Activated CD4-positive, alpha-beta T cell treated with anti-CD3 and anti-CD28 coated beads for 36 hours (primary cell): ENCODE measurements at places on chromosomes 1 and 21. TPM values are rescaled to one million over a fixed set of nuclear protein-coding genes. Genes with fewer than 3 reads are reported as not detected.

Gene CRYAA
- total RNA-seq = not detected

Gene GBP6
- total RNA-seq = 0.46 TPM

Gene EFNA1
- total RNA-seq = 1.1 TPM

Gene MFAP2
- not detected for total RNA-seq

Gene CHI3L2
- total RNA-seq = 12.7 TPM

Gene C8B
- not detected for total RNA-seq

Gene ST6GALNAC3
- 1.1 TPM for total RNA-seq

DNA sequence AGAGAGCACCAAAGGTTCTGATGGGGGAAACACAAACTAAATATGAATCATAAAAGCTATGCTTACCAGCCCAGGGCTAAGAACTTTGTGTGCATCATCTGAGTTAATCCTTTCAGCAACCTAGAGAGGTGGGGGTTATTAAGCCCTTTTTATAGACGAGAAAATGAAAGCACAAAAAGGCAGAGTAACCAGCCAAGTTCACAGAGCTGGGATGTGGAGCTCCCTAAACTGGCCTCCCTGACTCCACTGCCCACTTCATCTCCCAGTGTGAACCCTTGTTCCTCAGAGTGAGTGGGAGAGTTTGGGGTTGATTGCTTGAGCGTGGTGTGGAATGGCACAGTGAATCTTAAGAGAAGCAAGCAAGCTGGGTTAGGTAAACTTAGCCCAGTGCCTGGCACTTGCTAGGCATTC lies 10.8 kb upstream of the BCAR3 start:
- DNase-seq = no peak

GRCh38 chr1:5739561-5740078 lies 252.6 kb downstream of the NPHP4 start:
- no peak for DNase-seq

- no peak for DNase-seq
Observed at GRCh38 chr21:17650292-17650691, 37.6 kb upstream of the BTG3 start.

GRCh38 chr1:159939678-159940002 lies 5.8 kb downstream of the IGSF9 start:
- DNase-seq = no peak

- peak; percentile 8 for DNase-seq
Observed at GRCh38 chr1:111271464-111271801, 19.2 kb upstream of the CHIA start.

DNA sequence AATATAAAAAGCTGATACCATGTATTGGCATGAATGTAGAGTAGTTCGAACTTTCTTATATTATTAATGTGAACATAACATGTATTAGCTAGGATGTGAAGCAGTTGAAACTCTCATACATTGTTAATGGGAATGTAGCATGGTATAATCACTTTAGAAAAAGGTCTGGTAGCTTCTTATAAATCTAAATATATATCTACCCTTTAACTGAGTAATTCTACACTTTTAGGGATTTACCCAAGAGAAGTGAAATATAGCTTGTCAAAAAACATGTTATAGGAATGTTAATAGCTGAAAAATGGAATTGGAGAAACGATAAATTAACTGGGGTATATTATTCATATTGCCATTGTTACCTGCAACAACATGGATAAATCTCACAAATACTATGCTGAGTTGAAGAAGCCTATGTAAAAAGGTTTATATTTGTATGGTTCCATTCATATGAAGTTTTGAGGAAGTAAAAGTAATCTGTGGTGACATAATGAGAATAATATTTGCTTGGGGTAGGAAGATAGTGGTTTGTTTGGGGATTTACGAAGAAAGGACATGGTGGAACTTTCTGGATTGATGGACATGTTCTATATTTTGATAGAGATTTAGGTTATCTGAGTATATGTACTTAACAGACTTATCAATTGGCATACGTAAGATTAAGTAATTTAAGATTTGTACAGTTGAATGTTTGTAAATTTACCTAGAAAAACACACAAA lies 76.6 kb downstream of the MAST2 start:
- DNase-seq = no peak

DNA sequence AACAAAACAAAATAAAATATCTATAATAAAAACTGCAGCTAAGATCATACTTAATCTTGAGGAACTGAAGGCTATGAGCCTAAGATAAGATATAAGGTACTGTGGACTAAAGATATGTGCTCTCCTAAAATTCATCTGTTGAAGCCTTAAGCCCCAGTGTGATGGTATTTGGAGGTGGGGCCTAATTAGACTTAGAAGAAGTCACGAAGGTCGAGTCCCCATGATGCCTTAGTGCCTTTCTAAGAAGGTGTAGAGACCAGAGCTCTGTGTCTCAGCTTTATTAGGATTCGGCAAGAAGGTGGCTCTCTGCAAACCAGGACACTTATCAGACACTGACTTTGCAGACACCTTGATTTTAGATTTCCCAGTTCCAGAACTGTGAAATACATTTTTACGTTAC lies 622.0 kb upstream of the BRINP3 start:
- DNase-seq = no peak

GRCh38 chr1:172335377-172335776 lies 85.1 kb upstream of the C1orf105 start:
- no peak for DNase-seq

DNA sequence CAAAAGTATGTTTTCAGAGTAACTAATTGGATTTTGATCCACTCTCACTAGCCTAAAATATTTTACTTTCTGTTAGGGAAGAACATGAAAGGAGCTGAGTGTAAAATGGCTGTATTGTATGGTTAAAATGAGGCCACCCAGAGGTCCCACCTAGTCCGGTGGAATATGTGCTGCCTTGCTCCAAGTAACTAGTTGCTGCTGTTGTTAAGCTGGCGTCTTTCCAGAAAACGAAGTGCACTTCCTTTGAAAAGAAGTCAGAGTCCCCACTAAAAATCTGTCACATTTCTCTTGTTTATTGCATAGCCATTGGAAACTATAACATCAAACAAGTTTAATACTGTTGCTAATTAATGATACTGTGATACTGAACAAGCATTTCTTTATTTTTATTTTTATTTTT lies 3.2 kb downstream of the SLC25A33 start:
- no peak for DNase-seq

- peak; percentile 41 for DNase-seq
Observed at GRCh38 chr1:218164930-218165700, 120.0 kb upstream of the RRP15 start.

- no peak for DNase-seq
Observed at GRCh38 chr1:204435872-204436271, 24.3 kb upstream of the PPP1R15B start.

- DNase-seq = no peak
Observed at GRCh38 chr1:119960501-119960900, 64.2 kb upstream of the ADAM30 start.

- DNase-seq = no peak
Observed at GRCh38 chr1:29365906-29366670, 129.8 kb downstream of the PTPRU start.

DNA sequence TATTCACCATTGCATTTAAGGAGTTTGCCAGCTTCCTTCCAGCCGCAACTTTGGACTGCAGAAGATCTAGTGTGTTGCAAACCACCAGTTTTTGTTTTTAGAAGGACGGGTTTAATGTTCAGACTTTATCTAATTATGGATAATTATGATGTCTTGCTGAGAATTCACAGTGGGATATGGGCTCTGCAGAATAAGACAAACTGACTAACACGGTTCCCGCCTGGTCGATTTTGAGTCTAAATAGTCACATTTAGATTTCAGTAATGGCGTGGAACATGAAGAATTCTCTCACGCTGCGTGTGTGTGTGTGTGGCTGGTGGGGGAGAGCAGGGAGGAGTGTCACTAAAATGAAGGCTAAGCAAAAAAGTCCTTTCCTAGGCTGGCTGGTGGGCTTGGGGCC lies 48.5 kb upstream of the DMRTB1 start:
- DNase-seq = no peak

DNA sequence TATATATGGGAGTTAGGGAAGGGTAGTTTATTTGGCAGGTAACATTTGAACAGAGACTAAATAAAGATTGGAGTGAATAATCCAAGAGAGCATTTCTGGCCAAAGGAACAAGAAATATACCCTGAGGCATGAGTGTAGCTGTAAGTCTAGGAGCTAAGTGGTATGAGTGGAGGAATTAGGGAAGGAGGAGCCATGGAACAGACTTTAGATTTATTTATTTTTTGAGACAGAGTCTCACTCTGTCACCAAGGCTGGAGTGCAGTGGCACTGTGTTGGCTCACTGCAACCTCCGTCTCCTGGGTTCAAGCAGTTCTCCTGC lies 18.4 kb downstream of the CAPZA1 start:
- DNase-seq = no peak

DNA sequence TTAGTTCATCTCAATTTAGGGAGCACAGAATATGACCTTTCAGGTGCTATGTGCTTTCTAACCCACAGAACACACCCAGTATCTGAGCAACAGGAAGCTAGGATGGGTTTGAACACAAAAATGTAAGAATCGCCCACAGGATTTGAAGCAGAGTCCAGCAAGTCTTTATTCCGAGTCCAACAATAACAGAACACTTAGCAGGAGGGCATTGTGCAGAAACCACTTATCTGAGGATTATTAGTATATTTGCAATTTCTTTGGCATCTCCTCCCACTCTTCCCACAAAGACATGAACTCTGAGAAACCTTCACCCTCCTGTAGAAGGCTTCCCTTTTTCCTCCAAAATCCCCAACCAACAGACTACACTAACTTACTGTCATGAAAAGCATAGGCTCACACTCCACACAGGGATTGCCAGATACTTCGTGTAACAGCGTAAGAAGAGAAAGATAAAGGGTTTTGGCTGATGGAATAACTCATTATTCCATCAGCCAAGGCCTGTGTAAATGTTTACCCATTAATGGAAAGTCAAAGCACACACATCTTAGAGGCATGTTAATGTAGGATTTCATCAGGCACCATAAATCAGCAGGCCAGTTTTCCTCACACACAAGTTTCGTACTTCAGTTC lies 16.1 kb downstream of the SIPA1L2 start:
- no peak for DNase-seq

- no peak for DNase-seq
Observed at GRCh38 chr1:68521286-68521685, 24.4 kb upstream of the DEPDC1 start.

- DNase-seq = no peak
Observed at GRCh38 chr21:34808569-34809204, 139.9 kb downstream of the CLIC6 start.

DNA sequence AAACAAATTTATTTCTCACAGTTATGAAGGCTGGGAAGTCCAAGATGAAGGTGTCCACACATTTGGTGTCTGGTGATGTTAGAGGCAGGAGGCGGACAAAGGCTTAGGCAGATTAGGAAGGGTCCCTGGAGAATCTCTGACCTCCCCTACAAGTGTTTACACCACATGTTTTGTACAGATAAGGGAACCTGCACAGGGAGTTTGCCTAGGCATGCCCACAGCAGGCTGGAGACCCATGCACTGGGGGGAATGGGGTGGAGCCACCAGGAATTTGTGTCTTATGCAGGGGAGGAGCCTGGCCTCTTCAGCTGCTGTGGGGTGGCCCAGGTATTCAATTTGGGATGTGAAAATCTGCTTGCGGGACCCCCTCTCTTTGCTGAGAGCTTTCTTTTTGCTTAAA lies 131.3 kb downstream of the PATJ start:
- no peak for DNase-seq

GRCh38 chr1:207844371-207844770 lies 66.6 kb downstream of the CD34 start:
- DNase-seq = no peak

GRCh38 chr1:32309960-32310359 lies 18.1 kb downstream of the HDAC1 start:
- DNase-seq = no peak

GRCh38 chr1:1872329-1872994 lies 18.4 kb downstream of the GNB1 start:
- DNase-seq = no peak

GRCh38 chr1:91765880-91766443 lies 120.0 kb downstream of the TGFBR3 start:
- no peak for DNase-seq

GRCh38 chr1:17292299-17293160 lies 15.5 kb upstream of the PADI4 start:
- no peak for DNase-seq

GRCh38 chr1:110212169-110213142 lies 2.3 kb downstream of the KCNC4 start:
- DNase-seq = peak; percentile 29

DNA sequence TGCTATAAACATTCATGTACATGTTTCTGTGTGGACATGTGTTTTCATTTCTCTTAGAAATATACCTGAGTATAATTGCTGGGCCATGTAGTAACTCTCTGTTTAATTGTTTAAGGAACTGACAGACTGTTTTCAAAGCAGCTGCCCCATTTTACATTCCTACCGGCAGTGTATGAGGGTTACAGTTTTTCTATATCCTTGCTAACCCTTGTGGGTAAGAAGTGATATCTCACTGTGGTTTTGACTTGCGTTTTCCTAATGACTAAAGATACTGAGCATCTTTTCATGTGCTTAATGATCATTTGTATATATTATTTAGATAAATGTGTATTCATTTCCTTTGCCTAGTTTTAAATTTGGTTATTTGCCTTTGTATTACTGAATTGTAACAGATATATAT lies 81.7 kb downstream of the DNM3 start:
- no peak for DNase-seq

GRCh38 chr1:193030280-193030679 lies 28.9 kb downstream of the UCHL5 start:
- DNase-seq = no peak

DNA sequence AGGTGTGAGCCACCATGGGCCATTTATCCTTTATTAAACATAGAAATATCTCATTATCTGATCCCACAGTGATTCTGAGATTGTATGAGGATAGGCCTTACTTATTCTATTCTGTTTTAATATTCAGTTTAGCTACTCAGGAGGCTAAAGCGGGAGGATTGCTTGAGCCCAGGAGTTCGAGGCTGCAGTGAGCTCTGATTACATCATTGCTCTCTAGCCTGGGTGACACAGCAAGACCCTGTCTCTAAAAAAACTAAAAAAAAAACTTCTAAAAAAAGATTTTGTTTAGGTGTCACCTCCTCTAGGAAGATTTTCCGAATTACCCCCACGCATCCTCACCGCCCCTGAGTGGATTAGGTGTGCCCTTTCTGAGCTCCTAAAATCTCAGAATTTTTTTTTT lies 14.3 kb upstream of the HNRNPU start:
- DNase-seq = no peak

DNA sequence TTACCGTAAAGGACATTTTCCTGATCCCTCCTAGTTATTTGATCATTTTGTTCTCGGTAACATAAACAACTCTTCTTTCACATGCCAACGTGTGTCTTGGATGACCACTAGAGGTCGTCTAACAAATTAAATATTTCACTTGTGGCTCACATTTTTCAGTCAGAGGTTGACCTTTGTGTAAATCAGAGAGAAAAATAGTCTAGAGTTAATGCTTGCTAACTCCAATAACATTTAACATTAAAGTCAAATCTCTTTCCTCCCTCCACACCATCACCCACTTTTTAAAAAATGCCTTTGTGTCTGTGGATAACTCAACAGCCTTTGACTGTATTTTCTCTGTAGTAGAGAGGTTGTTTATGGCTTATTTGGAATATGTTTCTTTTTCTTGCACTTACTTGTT lies 220.5 kb upstream of the B3GALT2 start:
- no peak for DNase-seq
